Fibroblast of skin of back (primary cell): ENCODE measurements at places on chromosomes 5 and 9.

GRCh38 chr9:112640311-112640710 lies 77.6 kb downstream of the INIP start:
- DNase-seq, result no peak

GRCh38 chr5:103346162-103346748 lies 87.7 kb downstream of the MACIR start:
- DNase-seq, result no peak

- DNase-seq, result no peak
Observed at GRCh38 chr9:119195521-119195920, 173.7 kb downstream of the BRINP1 start.

DNA sequence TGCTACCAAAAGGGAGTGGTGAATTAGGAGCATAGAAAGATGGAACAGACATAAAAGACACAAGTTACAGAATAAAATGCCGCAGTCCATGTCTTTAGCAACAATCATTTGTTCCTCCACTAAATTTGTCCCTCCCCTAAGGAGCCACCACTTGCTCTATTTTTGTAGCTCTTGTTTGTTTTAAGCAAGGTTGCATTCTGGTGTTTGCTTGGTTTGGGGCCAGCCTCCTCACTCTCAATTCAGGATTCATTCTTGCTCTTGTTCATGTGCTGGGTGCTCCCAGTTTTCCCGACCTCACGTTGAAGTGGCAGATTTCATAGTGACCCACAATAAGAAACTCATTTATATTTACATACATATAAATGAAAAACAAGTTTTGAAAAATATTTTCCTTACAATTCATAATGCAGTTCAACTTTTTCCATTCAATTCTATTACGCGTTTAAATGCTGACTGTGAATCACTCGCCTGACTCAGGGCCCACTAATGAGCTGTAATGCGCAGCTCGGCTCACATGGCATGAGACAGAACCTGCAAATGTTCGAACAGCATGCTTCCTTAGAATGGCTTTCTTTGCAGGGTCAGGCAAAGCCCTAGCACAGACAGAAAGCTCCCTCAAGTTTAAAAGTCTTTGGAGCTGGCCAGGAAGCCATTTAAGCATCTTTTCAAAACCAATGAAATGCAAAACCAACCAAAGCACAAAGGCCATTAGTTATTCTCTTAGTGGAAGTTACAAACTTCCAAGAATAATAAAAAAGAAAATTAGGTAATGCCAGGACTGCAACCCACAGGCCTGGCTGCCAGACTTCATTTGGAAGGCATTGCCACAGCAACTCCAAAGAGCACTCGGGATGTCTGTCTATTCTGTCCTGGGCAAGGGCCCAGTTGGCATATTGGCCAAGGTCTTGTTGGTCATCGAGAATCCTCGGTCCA lies 41.7 kb downstream of the RETREG1 start:
- peak; percentile 78 for DNase-seq

- no peak for DNase-seq
Observed at GRCh38 chr5:157193699-157194424, 13.2 kb downstream of the ITK start.

GRCh38 chr9:77016121-77016525 lies 3.3 kb upstream of the FOXB2 start:
- no peak for DNase-seq

DNA sequence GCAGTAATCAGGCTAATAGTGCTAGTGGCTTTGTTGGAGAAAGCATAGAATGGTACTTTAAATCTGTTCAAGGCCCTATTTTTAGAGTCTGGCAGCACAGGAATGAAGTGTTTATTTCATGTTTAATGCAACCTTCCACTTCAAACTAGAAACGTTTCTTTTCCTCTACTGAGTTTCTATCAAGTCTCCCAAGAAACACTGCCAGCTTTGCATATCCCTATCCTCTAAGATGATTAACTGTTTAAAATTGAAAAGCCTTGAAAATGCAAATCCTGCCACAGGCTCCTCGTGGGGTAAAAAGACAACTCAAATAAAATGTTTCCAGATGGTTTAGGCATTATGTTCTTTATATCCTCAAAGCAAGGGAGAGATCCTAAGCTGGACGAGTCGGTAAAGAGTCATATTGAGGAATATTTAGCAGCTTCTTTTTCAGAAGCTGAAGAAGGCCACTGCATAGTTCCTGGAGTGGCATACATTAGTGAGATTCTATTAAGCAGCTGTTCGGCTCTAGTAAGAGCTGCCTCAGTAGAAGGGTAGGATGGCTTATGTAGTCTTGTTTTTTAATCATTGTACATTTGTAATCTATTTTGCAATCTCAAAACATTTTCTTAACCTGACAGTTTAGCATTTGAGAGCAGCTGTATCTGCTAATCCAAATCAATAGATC lies 251.2 kb downstream of the CHSY3 start:
- peak; percentile 41 for DNase-seq
